ENCODE measurements at places on chromosomes 5 and 9.

- DNase-seq = peak; percentile 91
Measured at GRCh38 chr5:97183100-97183929, at the start of gene RIOK2. TSS of gene RIOK2 (minus strand) at chr5:97183247. CDS start at chr5:97183191, 56 bp downstream.

GRCh38 chr5:170312666-170313065, 15.1 kb upstream of the LCP2 start:
- peak; percentile 62 for DNase-seq

DNA sequence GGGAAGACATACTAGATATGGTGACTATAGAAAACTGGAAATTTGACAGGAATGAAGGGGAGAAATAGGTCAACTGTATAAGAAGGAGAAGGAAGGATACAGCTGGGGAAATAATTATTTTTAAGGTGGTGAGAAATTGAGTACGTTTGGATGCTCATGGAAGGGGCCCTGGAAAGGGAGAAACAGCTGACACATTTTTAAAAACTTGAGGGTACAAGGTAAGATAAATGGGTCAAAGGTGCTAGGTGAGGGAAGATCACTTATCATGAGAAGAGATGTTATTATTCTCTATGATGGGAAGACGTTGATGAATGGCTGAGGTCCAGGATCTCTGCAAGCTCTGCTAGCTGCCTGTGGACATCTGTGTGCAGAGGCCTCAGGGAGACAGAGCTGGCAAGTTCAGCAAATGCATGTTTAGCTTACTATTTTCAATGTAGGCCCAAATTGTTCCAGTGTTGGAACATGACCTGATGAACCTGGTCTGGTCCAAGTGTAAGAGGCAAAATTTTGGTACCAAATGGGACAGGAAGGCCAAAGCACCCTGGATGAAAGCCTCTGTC, 181.7 kb downstream of the MTRR start:
- DNase-seq = no peak

DNA sequence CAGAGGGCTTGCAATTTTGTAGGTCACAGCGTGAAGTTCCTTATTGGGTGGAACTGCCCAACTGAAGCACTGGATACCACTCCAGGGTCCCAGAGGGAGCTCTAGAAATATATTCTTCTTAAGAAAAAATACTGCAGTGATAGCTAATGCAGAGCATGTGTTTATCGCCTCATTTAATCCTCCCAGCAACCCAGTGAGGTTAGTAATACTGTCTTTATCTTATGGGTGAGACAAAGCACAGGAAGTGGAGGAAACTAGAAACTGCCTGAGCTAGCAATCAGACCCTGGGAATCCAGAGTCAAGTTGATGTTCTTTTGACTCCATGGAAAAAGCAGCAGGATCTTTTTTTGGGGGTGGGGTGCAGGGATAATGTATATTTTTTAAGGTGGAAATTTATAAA, 153.3 kb downstream of the PJA2 start:
- no peak for DNase-seq

DNA sequence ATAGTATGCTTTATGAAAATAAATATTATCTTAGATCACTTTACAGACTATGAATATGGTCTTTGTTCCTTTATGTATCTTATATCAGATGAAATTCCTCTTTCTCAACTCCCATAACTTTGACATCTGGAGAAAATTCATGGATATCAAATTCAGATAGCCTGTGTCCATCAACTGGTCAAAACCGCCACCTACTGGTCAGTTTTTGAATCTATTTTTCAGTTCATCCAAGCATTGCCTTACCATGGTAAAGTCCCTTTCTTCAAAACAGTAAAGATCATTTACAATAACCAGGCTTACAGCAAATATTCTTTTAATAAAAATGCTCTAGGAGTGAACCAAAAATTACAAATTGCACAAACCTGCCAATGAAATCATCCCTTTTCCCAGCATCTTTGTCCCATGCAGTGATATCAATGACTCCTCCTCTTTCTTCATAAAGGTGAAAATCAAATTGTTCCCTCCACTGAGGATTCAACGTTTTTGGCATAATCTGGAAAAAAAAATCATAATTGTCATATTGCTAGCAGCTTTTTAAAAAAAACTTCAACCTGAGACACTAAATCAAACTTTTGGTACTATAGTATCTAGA, 290.5 kb downstream of the SLF1 start:
- DNase-seq = no peak

GRCh38 chr5:115733607-115734006, 82.9 kb downstream of the CDO1 start:
- DNase-seq = no peak

DNA sequence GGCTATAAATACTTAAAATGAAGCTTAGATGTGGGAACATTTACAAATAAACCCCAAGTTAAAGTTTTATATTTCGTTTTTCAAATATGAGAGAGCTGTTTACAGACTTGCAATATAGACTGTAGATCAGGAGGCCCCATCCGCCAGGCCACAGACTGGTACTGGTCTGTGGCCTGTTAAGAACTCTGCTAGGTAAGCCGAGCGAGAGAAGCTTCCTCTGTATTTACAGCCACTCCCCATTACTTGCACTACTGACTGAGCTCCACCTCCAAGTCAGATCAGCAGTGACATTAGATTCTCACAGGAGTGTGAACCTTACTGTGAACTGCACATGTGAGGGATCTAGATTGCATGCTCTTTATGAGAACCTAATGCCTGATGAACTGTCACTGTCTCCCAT, 561.4 kb upstream of the FAM174A start:
- DNase-seq = no peak

DNA sequence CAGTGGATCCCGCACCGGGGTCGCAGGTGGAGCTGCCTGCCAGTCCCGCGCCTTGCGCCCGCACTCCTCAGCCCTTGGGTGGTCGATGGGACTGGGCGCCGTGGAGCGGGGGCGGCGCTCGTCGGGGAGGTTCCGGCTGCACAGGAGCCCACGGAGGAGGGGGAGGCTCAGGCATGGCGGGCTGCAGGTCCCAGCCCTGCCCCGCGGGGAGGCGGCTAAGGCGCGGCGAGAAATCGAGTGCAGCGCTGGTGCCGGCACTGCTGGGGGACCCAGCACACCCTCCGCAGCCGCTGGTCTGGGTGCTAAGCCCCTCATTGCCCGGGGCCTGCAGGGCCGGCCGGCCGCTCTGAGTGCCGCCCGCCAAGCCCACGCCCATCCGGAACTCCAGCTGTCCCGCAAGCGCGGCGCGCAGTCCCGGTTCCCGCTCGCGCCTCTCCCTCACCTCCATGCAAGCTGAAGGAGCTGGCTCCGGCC, 120.6 kb upstream of the MEF2C start:
- DNase-seq = no peak
